ENCODE measurements at places on chromosomes 16 and 17.

DNA sequence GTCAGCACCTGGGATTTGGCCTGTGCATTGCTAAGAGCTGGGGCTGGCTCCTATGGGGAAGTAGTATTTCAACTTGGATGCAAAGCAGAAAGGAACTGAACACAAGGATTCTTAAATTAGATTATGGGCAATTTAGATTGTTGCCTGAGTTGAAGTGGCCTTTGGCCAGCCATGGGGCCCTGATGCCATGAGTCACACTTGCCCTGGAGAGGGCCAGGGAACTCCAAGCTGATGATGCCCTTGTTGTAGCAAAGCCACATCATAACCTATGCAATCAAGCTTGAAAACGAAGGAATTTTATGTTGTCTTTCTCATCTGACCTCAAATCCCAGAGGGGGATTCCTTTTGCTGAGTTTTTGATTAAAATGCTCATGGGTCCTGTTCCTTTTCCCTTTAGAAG is 3.9 kb upstream of the SPATA32 start:
- peak; percentile 86 for DNase-seq

DNA sequence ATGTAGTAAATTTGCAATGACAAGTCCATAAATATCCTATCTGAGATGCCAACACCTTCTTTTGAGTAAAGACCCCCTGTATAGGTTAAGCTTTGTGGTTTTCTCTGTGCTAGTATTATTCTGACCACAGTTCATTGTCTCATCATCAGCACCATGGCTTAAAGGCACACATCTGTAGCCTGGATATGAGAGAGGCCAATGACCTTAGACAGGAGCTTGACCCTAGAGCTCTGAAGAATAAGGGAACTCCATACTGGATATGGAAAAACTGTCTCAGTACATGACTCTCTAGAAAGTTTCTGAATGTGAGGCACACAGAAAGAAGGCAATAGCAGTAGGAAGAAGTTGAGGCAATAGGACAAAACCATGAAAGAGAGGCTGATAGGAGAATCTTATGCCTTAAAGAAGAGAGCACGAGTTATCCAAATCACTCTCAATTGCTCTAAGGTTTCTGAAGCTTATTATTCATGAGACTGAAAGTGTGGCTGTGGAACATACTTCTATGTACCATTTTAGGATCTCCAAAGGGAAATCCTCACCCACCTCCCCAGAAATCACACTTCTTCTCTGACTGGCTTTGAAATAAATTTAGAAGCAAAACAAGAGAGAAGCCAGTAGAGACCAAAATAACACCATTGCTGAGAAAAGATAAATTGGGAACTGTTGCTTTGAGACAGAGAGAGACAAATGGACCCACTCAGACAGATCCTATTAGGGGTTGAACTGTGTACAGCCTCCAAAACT is 150.2 kb downstream of the ABCA8 start:
- DNase-seq: no peak

GRCh38 chr17:12618557-12618956 is 47.1 kb upstream of the MYOCD start:
- no peak for DNase-seq

GRCh38 chr16:11303405-11304138 is 22.4 kb upstream of the PRM1 start:
- no peak for DNase-seq

- no peak for DNase-seq
These were observed 91.3 kb downstream of the MAF start for GRCh38 chr16:79509211-79509631.

DNA sequence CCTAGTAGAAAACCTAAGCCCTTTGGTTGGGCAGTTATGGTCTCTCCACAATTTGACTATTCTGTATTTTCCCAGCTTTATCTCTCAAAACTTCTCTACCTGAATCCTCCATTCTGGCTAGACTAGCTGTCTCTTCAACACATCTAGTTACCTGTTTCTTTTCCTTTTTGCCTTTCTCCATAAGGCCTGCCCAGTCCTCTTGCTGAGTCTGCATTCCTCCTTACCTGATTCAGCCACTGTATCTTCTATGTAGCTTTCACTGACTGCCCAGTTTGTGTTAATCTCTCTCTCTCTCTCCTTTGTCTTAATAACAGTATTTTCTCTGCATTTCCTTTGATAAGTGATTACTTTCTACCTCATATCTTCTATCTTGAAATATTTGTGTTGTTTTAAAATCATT is 2.1 kb upstream of the EVI2A start:
- no peak for DNase-seq

DNA sequence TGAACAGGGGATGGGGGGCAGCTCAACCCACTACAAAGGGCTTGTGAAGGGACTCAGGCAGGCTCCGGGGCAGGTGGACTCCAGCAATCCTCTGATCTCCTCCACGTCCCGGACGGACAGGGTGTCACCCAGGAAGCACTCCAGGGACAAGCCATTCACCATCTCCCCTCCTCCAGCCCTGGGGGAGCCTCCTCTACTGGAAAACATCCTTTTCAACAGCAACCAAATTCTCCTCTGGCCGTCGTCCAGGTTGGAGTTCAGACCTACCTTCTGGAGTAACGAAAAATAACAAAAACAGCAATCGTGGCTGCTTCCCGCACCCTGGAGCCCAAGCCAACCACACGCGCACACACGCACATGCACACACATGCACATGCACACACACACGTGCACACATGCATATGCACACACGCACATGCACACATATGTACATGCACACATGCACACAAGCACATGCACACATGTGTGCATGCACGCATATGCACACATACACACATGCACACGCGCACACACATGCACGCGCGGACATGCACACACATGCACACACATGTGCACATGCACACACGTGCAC is 8.9 kb upstream of the RBFOX3 start:
- no peak for DNase-seq

DNA sequence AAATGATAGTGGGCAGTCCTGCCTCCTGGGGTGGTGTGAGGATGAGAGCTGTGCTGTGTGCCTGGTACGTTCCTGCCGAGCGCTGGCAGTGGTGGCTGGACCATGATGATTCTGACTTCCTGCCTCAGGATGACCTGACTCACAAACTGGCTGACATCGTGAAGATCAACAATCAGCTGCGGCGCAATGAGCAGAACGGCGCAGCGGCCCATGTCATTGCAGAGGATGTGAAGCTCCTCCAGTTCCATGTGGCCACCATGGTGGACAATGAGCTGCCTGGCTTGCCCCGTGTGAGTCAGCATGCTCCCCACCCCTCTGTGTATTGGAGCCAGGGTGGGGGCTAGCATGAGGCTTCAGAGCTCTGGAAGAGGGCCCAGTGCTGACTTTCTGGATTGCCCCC is 13.1 kb downstream of the POLR2A start:
- no peak for DNase-seq

DNA sequence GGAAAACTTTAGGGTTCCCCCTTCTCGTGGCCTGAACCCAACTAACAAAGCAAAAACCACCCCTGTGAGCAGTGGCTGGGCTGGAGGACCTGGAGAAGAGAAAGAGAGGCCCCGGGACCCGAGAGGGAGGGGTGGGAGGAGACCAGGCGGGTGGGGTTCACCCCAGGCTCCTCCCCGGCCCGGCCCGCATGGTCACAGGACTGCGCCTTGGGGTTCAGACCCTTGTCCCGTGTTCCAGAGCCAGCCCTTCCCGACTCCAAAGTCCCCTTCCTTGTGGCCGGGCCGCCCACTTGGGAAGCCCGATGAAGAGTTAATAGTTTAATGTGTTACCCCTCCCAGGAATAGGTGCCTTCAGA is 852 bp downstream of the MARVELD3 start:
- peak; percentile 40 for DNase-seq

DNA sequence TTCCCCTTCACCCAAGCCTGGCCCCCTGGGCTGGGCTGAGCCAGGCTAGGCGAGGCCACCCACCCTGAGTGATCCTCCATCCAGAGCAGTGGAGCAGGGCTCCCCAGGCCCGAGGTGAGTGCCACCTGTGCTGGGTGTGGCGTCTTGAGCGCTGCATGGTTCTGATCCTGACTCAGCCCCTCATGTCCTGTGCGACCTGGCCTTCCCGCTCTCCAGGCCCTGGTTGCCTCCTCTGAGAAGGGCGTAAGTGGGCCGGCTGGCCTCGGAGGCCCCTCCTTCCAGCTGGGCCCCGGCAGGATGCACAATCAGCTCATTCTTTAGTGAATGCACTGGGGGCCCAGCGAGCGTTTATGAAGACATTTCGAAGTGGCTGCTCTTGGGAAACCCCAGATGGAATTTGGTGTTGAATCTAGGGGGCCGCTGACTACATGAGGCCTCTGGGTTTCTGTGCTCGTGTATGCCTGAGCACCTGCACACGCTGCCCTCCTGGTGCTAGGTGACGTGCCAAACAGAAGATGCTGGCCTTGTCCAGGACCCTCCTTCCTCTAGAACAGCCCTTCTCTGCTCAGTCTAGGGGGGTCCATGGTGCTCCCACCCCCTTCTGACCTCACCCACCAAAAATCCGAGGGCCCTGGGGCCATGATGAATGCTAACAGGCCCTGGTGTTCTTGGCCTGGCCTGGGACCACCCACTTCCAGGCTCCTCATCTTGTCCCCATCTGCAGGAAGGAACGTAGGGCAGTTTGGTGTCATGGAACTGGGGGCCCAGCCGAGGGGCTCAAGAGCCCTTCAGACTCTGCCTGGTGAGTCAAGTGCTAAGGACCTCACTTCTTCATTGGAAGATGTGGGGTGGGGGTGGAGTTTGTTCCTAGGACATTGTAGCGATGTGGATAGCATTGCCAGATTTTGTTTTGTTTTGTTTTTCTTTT is 3.6 kb upstream of the TMEM92 start:
- DNase-seq: peak; percentile 73

GRCh38 chr17:68197091-68197996 is 50.5 kb upstream of the AMZ2 start:
- DNase-seq: no peak

DNA sequence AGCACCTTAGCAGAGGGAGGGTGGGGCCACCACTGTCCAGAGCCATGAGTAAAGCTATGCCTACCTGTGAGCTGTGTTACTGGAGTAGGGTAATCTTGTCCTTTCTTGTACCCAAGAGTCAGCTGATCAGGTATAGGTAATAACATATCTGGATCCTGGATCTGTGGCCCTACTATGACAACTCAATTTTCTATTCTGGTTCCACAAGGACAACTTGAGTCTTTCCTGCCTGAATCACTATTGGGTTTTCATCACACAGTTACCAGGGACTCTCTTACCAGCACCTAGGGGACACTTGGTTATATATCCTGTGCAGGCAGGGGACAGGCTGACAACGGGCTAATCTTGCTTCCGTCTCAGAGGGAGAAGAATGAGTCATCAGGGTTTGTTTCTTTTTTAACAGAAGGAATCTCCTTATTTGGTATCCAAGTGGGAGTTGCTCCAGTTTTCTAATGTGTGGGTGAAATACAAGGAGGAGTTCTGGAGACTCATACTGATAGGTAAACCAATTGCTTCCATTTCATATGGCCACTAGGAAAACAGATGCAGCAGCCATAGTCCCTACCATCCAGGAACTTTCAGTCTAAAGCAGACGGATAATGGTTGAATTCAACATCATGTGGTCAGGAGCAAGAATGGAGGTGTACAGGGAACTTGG is 6.8 kb downstream of the ZNF267 start:
- DNase-seq: peak; percentile 56

- no peak for DNase-seq
These were observed 17.5 kb downstream of the EPN2 start for GRCh38 chr17:19254651-19255050.

GRCh38 chr17:76023900-76024237 is 3.2 kb downstream of the EVPL start:
- no peak for DNase-seq

DNA sequence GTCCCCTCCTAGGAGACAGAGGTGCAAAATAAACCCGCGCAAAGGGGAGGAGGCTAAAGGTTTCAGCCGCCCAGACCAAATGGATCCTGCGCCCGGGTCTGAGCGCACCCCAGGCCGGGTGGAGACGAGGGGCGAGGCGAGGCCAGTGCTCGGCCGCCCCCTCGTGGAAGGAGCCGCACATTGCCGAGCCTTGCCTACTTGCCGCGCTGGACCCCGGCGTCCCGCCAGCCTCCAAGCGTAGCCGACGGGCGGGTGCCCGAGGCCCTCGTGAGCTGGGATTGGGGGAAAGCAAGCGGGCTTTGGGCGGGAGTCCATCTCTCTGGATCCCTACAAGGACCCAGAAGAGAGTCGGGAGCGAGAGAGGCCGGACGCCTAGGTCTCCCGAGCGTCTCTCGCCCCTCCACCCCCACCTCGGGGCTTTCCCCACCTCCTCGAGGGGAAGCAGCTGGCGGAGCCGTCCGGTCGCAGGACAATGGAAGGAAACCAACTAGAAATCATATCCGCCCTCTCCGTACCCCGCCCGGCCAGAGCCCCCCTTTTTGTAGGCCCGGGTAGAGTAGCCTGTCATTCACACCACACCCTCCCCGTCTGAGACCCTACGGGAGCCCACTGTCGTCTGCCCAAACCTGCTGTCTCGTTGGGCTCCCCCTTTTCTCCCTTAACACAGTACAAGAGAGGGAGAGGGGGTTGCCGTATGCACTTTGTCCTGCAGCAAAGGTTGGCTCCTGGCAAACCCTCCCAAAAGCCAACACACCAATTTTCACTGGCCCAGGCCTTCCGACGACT is 664 bp upstream of the BCL6B start:
- peak; percentile 94 for DNase-seq

- peak; percentile 50 for DNase-seq
These were observed 9.4 kb upstream of the ENGASE start for GRCh38 chr17:79065105-79065670.

GRCh38 chr17:15398291-15398690 is 56.9 kb upstream of the TEKT3 start:
- DNase-seq: peak; percentile 71

DNA sequence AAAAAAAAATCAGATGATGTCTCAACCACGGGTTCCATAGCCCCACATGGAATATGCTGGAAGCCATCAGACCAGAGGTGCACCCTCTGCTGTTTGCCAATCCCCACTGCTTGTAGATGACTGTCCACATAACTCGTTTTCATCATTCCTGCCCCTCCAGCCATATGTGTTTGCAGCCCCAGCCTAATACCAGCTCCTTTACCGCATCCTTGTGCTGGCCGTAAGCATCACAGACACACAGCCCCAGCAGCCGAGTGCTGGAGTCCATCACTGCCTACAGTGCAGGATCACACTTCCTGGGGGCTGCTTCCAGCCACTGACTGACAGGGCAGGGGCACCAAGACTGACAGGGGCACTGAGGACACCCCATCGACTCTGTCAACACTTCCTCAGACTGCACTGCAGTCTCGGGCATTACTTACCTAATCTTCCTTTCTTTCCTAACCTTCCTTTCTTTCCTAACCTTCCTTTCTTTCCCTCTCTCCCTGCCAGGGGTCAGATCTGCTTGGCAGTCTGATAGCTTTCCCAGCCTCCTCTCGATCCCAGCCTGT is 5.0 kb downstream of the RCVRN start:
- peak; percentile 46 for DNase-seq

DNA sequence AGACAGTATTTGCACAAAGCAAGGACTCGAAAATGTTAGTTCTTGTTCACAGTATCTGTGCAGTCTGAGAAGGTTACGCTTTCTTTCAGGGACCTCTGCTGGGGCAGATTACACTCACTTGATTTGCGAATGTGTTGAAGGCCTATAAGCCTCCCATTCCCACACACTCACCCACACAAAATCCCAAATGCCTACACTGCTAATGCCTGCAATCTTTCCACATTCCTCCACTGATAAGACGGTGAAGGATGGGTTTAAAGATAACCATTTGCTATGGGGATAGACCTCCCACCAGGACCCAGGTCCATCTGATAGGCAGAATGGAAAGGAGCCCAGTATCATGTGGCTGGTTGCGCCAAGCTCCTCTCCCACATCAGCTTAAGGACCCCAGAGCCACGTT is 394.9 kb upstream of the SALL1 start:
- no peak for DNase-seq

GRCh38 chr16:88202207-88202745 is 180.5 kb upstream of the ZNF469 start:
- no peak for DNase-seq

- no peak for DNase-seq
These were observed at the start of gene RPH3AL for GRCh38 chr17:352421-353212. TSS of gene RPH3AL (minus strand) at chr17:352807. CDS start at chr17:327543, 25,264 bp downstream.
